Activated naive CD4-positive, alpha-beta T cell treated with anti-CD3 and anti-CD28 coated beads, Interleukin-2, amount 50 U/mL, for 16 hours (primary cell): ENCODE measurements at places on chromosomes 7 and 10.

DNA sequence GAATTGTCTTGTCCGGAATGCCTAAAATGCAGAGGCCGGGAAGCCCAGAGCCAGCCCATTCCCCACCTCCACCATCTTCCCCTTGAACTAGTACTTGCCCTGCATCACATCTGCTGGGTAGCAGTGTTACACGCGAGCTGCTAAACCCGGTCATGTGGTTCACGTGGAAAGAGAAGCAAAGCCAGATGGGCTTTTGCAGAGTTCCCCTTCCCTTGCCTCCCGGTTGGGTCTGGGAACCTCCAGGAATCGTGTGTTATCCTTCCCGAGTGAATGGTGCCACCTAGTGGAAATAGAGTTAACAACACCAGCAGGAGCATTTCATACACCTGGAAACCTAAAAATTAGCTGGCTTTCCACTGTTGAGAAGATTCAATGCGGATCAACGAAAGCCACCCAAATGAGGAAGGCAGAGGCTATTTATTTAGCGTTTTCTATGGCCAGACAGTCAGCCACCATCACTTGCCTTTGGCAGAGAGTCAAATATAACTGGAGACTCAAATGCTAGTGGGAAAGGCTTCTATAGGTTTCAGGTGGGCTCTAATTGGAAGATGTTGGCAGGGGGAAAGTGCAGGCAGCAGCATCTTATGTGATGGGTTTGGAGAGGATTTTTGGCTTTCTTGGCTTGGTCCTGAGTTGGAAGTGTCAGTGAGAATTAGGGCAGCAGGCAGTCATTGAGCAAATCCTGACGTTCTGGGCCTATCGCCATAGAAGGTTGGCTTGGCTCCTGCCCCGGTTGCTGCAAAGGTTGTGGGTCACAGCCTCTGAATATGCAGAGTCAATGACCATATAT is 12.9 kb upstream of the DENND2A start:
- no peak for DNase-seq

DNA sequence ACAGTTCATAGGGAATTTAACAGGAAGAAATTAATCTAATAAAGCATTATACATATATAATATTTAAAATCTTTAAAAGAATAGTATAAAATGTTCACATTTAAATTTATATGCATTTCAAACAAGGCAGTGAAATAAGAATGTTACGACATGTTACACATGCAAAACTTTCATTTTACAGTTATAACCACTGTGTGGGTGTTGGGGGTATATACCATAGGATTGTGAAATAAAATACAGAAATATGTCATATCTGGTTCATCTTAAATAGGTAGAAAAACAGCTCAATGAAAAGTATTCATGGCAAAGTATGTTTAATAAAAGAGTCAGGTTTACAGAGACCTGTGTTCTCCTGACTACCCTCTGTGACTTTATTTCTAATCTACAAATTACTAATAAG is 45.6 kb downstream of the CHCHD3 start:
- no peak for DNase-seq

GRCh38 chr10:56035489-56035888 is 325.6 kb downstream of the ZWINT start:
- DNase-seq, result no peak

GRCh38 chr10:51894771-51895578 is 195.6 kb upstream of the CSTF2T start:
- no peak for DNase-seq

GRCh38 chr10:115826396-115826795 is 446.6 kb downstream of the GFRA1 start:
- no peak for DNase-seq
